ENCODE measurements at places on chromosomes 5 and 9.

GRCh38 chr9:9389904-9390303, 1222.9 kb downstream of the PTPRD start:
- DNase-seq: no peak

- peak; percentile 64 for DNase-seq
Measured at GRCh38 chr5:58459146-58460001, 512 bp downstream of the PLK2 start.

DNA sequence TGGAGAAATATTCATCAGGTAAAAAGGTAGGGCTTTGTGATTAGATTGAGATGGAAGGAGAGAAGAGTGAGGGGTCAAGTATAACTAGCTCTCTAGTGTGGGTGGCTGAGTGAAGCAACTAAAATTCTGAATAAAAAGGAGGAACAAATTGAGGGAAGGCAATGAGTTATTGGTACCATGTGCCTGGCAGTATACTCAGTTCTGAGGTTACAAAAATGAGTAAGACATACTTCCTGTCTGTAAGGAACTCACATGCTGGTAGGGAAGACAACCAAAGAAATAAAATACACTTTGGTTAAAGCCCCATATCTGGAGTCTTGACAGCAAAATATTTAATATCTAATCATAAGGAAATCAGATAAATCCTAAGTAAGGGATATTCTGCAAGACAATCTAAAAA, 476.8 kb upstream of the C9orf72 start:
- no peak for DNase-seq

- DNase-seq: no peak
Measured at GRCh38 chr5:161372682-161373344, 173.7 kb downstream of the GABRB2 start.

DNA sequence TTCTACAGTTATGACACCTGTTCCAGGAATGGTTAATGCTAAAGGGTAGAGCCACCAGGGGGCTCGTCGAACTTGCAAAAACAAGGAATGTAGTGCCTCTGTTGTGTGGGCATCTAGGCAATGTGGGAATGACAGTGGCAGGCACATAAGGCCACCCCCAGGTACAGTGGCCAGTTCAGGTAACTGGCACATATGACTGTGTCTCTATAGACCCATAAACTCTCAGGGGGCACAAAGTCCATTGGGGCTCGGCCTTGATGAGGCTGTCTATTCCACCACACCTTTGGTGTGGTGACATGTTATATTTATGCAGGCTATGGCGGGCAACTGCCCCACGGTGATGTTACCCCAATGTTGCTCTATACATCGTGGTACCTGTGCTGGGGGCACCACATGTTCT, 59.6 kb upstream of the FAM120A start:
- DNase-seq: no peak

Data from natural killer cell treated with Interleukin-12 subunit alpha and Interleukin-12 subunit beta and Interleukin-15 and Interleukin-18, amount 100 ng/mL, for 72 hours (primary cell).